Left ventricle myocardium inferior (tissue), 1 donor: ENCODE measurements at places on chromosomes 6 and 20. TPM values are rescaled to one million over a fixed set of nuclear protein-coding genes. Genes with fewer than 3 reads are reported as not detected.

ZBTB2 gene
- total RNA-seq: 4.6 TPM

MANEA gene
- total RNA-seq: 5.4 TPM

DPPA5 gene
- total RNA-seq: not detected

CD24 gene
- 0.71 TPM for total RNA-seq

TBPL1 gene
- 13.4 TPM for total RNA-seq

SAMD10 gene
- 5.6 TPM for total RNA-seq

EZR gene
- total RNA-seq: 242 TPM

TNFRSF6B gene
- 0.27 TPM for total RNA-seq

CCN6 gene
- not detected for total RNA-seq

ZNF512B gene
- total RNA-seq: 12.6 TPM

ATP6V1G2 gene
- 1.6 TPM for total RNA-seq

LKAAEAR1 gene
- total RNA-seq: not detected

LHFPL5 gene
- not detected for total RNA-seq

MEP1A gene
- not detected for total RNA-seq

SLC35D3 gene
- total RNA-seq: 0.08 TPM

BEND6 gene
- 0.38 TPM for total RNA-seq

GINM1 gene
- 52.0 TPM for total RNA-seq

LST1 gene
- total RNA-seq: 6.5 TPM

CD83 gene
- total RNA-seq: 1.8 TPM

CALHM4 gene
- not detected for total RNA-seq

THBS2 gene
- total RNA-seq: 6.9 TPM

FRK gene
- total RNA-seq: 11.2 TPM

TBC1D32 gene
- total RNA-seq: 3.5 TPM

CFAP206 gene
- 0.11 TPM for total RNA-seq

CLIC1 gene
- total RNA-seq: 78.0 TPM

TMEM244 gene
- not detected for total RNA-seq

PHACTR3 gene
- 4.3 TPM for total RNA-seq

C6orf52 gene
- total RNA-seq: 1.5 TPM

SLC17A3 gene
- total RNA-seq: not detected

EIF2S2 gene
- total RNA-seq: 41.0 TPM

TTLL9 gene
- 0.05 TPM for total RNA-seq

PTCRA gene
- not detected for total RNA-seq

UBE2C gene
- 0.91 TPM for total RNA-seq

PXDC1 gene
- total RNA-seq: 25.2 TPM

ADGB gene
- not detected for total RNA-seq

HLA-DPB1 gene
- 34.1 TPM for total RNA-seq

ADGRF5 gene
- total RNA-seq: 42.1 TPM

MMP24 gene
- 0.25 TPM for total RNA-seq

ULBP1 gene
- 0.38 TPM for total RNA-seq

EDN3 gene
- not detected for total RNA-seq

SNX21 gene
- total RNA-seq: 24.7 TPM
